Stimulated activated CD4-positive, alpha-beta T cell treated with anti-CD3 and anti-CD28 coated beads, Interleukin-1b, Interleukin-23, amount 100 ng/mL, for 1 hour (primary cell): ENCODE measurements at places on chromosomes 7 and 10.

DNA sequence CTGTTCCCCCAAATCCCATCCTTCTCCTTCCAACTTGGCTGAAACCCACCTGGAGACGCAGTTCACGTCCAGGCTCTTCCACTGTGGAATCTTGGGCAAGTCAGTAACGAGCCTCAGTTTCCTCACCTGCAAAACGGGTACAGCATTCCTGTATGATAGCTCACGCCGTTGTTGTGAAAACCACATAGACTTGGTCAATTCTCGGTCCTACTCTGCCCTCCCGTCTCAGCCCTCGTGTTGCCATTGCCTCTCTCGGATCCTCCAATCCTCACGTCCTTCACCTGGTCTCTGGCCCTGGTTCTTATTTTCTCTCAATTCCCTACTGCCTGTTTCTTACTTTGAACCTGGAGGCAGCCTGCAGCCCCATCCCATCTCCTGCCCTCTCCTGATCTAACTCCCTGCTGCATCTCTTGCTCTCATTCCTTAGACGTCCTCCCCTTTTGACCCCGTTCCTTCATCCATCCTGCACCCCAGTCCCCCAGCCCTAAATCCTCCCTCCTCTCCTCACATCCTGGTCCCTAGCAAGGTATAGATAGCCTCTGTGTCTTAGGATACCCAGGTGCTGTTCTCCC is 2.0 kb upstream of the MUC12 start:
- no peak for DNase-seq

GRCh38 chr10:124106241-124106879 is 13.0 kb upstream of the CHST15 start:
- DNase-seq, result no peak

- no peak for DNase-seq
These were observed 31.9 kb downstream of the LRRC20 start for GRCh38 chr10:70350501-70350900.

GRCh38 chr7:75729851-75730274 is 8.9 kb downstream of the HIP1 start:
- no peak for DNase-seq

DNA sequence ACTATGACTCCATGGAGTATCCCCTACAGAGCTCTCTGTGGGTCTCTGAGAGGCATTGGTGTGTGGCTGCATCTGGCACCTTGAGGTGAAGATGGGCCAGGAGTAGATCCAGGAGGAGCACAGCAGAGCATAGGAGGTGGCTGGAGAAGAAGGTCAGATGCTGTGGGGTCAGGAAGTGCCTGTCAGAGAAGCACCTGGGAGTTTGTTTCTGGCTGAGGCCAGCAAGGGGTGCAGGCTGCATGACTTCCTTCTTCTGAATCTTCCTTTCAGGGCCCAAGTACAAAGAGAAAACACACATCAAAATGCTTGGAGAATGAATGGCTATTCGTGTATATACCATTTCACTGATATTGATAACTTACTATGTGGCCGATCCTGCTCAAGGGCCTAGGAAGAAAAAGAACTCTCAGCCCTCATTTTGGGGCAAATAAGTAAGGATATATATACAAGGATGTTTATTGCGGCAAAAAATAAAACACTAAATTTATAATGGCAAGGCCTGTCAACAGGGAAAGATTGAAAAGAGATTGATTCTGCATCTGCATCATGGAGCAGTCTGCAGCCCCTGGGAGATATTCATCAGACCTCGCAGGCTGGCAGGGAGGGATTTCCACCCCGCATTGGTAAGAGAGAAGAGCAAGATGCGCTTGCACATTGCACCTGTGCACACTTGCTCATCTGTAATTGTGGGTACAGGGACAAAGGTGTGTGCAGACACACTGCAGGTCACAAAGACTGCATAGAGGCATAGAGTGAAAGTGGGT is 39.2 kb downstream of the PTPRE start:
- no peak for DNase-seq

- no peak for DNase-seq
These were observed 54.1 kb downstream of the CDK6 start for GRCh38 chr7:92782236-92782635.

DNA sequence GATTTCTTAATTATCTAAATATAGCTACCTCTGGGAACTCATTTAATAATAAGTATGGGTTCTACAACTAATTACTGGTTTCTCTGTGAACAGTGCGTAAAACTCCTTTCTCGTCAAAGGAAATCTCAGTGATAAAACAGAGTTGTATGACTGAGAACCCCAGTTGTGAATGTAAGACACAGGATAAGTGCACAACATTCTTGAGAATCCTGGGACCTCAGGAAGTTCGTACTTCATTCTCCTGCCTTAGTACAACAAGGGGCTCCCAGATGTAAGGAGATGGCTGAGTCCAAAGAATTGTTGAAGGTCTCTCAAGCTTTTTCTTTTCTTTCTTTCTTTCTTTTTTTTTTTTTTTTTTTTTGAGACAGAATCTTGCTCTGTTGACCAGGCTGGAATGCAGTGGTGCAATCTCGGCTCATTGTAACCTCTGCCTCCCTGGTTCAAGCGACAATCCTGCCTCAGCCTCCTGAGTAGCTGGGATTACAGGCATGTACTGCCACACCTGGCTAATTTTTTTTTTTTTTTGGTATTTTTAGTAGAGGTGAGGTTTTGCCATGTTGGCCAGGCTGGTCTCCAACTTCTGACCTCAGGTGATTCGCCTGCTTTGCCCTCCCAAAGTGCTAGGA is 12.5 kb downstream of the DENND10 start:
- no peak for DNase-seq
